ENCODE measurements at places on chromosomes 13 and 19.

DNA sequence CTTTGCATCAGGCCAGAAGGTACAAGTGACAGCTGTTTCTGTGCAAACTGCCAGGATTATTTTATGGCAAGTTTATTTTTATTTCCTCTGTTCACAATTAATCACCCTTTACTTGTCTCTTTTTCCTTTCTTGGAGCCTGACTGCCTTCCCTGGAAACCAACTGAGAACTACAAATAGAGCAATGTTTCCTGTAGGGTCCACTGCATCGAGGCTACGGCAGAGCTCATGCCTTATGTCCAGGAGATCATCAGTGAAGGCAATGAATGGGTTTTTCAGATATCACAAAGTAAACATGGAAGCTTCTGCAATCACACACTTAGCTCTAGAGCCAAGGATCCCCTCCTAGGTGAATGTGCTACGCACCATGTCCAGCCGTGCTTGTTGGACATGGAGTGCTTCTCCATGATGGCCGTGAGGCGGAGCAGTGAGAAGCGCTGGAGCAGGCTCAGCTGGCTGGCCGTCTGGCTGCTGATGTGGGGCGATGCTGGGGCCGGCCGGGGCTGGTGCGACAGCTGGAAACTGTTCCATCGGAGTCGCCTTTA is 110.9 kb downstream of the KL start:
- DNase-seq, result no peak

GRCh38 chr13:82196087-82196486 is 1686.2 kb downstream of the SLITRK1 start:
- DNase-seq, result no peak

DNA sequence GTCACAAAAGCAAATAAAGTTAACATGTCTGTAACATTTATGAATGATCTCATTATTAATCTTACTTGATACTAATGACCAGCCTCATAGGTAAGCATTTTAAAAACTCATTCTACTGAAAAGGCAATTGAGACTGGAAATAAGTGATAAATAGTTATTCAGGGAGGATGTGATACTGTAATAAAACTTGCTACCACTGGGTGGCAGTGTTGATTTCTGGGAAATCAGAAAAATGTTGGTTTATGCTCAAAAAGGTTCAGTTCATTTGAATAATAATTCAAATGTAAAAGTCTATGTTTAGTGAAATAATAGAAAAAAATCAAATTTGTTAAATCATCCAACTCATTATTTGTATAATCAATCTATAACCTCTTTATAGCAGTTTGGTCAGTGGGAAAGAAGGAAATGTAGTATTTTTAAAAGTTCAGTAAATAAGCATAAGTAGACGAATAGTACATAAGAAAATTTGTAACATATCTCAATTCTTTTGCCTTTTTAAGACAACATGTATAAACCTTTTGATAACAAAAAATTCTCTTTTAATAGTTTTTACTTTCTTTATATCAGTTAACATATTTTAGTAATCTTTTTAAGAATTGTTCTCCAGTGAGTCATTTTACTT is 9.6 kb downstream of the ABHD13 start:
- no peak for DNase-seq

DNA sequence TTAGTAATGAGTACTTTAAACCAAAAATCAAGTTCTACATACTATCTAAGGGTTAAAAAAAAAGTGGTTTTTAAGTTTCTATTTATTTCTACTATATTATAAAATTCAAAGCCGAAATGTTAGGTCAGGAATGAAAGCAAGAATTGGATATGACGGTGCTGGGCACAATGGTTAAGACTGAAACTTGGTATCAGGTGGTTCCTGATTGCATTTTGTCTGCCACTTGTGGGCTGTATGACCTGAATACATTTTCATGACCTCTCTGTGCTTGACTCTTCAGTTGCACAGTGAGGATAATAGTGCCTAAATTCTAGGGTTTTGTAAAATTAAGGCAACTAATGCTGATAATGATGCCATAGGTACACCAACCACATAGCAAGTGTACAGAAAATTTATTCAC is 22.3 kb upstream of the ZNF675 start:
- no peak for DNase-seq

DNA sequence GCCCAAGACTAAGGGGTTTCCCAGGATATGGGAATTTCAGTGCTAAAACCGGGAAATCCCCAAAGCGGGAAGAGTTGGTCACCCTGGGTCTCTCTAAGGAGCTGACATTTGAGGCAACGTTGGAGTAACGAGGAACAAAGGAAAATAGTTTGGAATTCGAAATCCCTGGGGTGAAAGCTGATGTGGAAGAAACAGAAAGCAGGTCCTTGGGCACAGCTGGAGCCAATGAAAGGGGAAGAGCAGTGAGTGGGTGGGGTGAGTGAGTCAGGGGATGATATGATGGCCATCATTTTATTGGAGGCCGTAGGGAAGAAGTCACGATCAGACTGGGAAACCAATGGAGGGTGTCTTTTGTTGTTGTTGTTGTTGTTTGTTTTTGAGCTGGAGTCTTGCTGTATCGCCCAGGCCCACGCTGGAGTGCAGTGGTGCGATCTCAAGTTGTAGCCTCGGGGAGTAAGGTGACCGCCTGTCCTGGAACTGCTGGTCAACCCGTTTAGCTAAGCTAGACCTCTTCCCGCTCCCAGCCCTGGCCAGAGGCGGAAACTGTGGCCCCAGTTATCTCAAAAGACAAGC is 3.4 kb upstream of the RFX2 start:
- no peak for DNase-seq

Data from activated naive CD4-positive, alpha-beta T cell (primary cell).